ENCODE measurements at places on chromosomes 7 and 10.

DNA sequence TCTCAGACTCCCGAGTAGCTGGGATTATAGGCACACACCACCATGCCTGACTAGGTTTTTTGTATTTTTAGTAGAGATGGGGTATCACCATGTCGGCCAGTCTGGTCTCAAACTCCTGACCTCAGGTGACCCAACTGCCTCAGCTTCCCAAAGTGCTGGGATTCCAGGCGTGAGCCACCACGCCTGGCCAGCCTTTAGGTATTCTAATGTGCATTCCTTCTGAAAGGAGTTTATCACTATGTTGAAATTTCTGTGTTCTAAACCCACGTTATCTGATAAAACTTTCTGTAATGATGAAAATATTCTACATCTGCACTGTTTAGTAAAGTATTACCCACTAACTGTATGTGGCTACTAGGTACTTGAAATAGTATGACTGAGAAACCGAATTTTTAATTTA lies 110.6 kb upstream of the IMMP2L start:
- DNase-seq: no peak

DNA sequence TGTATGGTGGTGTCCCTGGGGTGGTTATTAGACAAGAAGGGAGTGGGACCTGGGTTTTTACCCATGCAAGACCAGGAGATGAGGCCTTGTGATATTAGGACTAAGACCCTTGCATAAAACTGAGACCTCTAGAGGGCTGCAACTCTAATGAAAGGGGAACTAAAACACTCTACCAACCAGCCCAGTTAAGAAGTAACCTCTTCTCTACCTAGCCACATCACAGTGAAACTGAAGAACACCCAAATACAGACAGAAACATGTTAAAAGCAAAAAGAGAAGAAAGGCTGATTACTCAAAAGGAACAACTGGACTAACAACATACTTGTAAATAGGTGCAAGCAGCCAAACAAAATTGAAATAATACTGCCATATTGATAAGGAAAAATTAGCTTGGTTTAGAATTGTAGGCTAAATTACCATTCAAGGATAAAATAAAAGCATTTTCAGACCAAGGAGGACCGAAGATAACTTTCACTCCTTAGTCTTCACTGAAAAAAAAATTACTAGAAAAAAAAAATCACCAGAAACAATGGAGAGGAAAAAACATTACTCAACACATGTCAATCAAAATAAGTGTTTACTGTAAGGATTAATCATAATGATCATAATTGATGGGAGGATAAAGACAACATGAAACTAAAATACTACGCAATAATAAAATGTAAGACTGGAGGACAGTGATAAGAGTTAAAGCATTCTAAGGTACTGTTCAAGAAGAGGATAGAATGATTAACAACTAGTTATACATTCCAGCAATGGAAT lies 27.6 kb downstream of the ERLIN1 start:
- no peak for DNase-seq

DNA sequence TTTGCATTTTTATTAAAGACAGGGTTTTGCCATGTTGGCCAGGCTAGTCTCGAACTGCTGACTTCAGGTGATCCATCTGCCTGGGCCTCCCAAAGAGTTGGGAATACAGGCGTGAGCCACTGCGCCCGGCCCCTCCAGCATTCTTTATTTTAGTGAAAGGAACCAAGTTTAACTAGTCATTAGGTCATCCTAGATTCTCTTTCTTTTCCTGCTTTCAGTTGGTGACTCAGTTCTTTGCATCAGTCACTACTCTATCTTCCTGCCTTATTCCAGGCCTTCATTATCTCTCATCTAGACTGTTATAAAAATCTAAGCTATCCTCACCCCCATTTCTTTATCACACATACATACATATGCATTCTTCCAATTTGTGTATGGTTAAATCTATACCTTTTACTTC lies 63.7 kb downstream of the PRSS58 start:
- no peak for DNase-seq

GRCh38 chr7:86991771-86992191 lies 67.7 kb downstream of the ELAPOR2 start:
- DNase-seq: no peak

GRCh38 chr7:94893661-94894060 lies 13.7 kb upstream of the PPP1R9A start:
- no peak for DNase-seq

GRCh38 chr10:107083388-107084009 lies 81.0 kb downstream of the SORCS1 start:
- no peak for DNase-seq

DNA sequence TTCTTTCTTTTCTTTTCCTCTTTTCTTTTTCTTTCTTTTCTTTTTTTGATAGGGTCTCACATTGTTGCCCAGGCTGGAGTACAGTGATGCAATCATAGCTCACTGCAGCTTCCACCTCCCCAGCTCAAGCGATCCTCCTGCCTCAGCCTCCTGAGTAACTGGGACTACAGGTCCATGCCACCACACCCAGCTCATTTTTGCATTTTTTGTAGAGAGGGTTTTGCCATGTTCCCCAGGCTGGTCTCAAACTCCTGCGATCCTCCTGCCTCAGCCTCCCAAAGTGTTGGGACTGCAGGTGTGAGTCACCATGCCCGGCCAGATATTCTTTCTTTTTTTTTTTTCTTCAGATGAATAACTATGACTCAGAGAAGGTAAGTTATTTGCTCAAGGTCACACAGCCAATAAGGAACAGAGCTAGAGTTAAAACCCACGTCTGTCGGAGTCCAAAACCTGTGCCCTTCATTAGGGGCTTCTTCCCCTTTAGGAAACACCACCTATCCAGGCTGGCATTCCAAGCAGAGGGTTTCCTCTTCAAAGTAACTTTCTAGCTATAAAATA lies 28.1 kb upstream of the DNMBP start:
- DNase-seq: no peak

DNA sequence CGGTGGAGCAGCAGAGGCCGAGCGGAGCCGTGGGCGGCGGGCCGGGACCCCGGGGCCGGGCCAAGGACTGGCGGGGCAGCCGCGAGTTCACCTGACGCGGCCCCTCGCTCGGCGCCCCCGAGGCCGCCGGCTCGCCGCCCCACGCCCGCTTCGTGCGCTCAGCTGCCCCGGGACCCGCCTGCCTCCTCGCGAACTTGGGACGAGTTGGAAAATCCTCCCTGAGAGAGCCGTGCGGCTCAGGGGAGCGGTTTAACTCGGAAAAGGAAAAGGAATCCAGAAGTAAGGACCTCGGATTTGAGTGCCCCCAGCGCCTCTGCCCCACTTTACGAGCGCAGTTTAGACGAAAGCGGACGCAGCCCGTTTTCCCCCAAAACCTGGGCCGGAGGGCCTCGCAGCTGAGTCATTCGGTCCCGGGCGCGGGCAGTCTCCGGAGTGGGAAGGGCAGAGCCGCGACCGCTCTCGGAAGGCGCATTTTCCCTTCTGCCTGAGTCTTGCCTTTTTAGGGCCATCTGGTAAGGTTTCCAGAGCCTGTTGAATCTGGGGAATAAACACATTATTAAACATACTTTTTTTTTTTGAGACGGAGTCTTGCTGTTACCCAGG lies 744 bp downstream of the CREM start:
- peak; percentile 62 for DNase-seq

DNA sequence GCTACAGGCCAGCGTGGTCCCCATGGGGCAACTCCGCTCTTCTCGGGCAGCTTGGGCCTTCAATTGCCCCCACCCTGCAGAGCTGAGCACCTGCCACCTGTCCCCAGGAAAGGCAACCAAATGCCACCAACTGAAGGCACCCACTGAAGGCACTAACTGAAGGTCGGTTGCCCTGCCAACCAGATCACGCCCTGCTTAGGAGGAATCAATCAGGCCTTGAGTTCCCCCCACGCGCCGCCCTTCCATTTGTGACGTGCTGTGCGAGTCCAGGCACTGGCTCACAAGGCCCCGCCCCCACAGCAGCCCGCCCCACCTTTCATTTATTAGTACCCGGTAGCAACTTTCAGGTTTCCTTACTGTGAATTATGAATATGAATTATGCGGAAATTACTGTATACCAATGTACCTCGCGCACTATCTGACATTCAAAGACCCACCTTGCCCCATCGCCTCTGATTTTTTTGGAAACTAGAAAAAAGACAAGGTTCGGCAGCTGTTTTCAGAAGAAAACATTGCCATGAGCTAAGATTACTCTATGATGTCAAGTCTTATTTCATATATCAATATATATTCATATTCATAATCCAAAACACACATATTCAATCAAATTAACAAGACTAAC lies 83.6 kb upstream of the ABI1 start:
- no peak for DNase-seq

Data from neuronal stem cell (in vitro differentiated cells).